ENCODE measurements at places on chromosomes 5 and 9. TPM values are rescaled to one million over a fixed set of nuclear protein-coding genes. Genes with fewer than 3 reads are reported as not detected.

OXCT1 gene
- polyA plus RNA-seq, result 10.1 TPM

SUSD3 gene
- polyA plus RNA-seq, result 1.7 TPM

DNA sequence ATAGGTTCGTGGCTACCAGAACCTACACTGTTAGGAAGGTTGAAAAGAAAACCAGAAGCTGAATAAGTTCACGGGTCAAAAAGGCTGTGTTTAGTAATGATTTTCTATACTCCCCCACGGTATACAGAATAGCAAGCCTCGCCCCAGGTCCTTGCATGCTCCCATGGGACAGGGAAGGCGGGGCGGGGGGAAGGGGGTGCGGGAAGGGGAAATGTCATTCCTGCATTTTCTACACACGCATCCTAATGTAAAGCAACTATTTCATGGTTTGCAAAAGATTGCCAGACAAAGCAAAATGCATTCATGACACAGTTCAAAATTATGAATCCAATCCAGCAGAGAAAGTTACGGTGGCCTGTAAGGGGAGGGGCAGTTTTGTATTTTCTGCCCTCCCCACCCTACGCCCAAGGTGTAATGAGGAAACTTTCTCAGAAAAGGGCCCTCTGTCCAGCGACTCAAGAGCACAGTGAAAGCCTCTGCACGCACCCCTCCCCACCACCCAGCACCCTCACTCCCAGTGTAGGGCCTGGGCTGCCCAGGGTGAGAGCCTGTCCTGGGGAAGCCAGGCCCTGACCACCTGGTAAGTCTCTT, 105.2 kb downstream of the ROR2 start:
- no peak for DNase-seq

DNA sequence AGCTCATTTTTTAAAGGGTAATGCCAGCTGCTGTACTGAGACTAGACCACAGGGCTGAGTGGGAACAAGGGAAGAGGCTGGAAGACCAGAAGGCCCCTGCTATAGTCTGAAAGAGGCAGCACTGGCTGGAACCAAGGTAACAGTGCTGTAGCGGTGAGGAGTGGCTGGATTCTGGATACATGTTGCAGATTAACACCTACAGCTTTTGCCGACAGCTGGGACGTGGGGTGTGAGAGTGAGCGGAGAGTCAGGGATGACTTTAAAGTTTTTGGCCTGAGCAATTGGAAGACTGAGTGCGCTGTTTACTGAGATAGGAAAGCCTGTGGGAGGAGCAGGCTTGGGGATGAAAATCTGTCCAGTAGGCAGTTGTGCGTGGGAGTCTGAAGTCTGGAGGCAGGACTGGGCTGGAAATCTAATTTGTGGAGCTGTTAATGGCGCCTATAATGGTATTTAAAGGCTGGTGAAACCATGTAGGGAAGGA, 26.5 kb downstream of the AQP7 start:
- peak; percentile 27 for DNase-seq

- peak; percentile 81 for DNase-seq
Measured at GRCh38 chr5:76547242-76547890, 75.8 kb downstream of the F2RL2 start.

GRCh38 chr5:178466342-178466741, 123.9 kb downstream of the COL23A1 start:
- DNase-seq, result no peak

DNA sequence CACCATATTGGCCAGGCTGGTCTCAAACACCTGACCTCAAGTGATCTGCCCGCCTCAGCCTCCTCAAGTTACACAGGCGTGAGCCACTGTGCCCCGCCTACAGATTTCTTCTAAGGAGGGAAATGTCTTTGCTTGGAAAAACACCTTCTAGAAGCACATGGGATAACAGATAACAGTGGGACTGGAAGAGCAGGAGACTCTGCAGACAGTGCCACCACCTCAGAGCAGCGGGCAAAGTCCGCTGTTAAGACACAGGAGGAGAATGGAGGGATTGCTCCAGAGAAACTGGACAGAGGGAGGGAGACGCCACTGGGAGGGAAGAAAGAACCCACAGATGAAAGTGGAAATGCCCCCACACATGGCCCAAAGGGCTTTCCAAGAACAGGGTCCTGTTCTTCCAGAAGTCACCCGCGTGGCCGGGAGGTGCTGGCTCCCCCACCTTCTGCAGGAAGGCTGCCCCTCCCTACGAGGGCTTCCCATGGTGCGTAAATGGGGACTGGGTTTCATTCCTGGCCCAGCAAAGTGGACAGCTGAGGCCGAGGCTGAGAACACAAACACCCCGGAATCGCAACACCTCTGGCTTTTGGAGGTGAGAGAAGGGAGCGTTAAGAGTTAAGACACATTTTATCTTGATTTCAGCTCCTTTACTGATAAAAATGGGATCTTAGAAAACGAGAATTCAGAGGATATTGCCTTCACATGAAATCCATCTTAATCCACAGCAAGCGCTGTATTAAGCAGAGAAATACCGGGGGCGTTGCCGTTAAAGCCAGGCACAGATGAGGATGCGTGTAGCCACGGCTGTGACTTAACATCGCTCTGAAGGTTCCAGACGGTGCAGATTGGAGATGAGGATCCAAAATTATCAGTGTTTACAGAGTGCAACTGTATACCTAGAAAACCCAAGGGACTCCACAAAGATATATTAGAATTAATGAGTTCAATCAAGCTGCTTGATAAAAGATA, 11.2 kb downstream of the ADAMTS2 start:
- no peak for DNase-seq

DNA sequence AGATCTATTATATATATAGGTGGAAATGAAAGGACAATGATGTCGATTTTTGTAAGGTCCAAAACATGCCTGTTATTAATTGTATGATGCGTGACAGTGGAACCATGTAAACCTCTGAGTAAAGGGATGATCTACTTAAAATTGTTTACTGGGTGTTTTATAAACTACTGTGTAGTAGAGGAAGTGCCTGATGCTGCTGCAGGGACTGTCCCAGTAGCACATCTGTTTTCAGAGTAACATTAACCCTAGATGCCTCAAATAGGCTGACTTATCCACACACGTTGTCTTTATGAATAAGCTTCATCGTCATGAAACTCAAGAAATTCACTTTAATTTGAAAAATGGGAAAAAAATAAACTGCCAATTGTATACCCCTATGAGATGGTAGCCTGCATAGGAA, 1.7 kb downstream of the CAMK4 start:
- DNase-seq, result no peak
